ENCODE measurements at places on chromosomes 3 and 15.

DNA sequence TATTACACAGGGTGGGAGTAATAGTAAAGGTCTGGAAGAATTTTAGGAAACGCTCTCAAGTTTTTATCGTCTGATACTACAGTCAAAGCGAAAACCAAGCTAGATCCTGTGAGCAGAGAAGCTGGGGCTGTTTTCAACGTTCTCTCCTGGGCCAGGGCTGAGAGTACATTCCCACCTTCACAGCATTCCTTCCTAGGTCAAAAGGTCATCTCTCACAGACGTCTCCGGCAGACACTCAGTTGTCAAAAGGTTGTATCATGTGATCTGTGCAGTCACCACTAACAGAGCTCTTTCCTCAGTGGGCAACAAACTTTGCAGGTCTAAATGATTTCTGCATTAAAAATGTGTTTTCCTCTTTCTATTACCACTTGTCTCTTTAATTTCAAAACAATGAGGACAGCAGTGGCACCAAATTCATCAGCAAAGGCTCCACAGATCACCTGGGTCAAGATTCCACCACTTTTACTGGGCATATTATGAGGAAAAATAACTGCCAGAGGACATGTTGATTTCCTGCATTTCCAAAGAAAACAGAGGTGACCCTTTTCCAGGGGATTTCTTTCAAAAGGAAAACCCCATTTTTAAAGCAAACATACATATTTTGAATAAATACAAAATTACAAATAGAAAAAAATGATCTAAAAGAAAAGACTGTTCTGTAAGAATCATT lies 41.9 kb downstream of the MEIS2 start:
- DNase-seq, result no peak

DNA sequence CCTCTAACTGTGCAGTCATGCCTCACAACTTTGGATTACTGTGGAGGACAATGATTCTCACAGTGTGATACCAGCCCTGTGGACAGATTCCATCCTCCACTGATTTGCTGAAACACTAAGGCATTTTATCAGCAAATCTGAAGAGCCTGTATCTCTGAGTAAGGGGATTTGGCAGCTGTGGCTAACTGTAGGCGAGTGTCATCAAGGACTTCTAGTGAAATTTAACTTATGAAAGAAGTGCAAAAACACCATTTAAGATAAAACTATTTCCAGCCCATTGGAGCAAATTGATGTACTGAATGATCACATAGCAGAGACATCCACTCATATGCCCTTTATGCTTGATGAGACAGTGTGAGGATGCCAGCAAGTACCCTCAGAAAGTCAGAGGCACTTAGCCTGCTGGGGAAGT lies 13.9 kb upstream of the TMPRSS7 start:
- no peak for DNase-seq

- peak; percentile 98 for DNase-seq
These were observed 77.8 kb upstream of the GSK3B start for GRCh38 chr3:120172070-120172469.

DNA sequence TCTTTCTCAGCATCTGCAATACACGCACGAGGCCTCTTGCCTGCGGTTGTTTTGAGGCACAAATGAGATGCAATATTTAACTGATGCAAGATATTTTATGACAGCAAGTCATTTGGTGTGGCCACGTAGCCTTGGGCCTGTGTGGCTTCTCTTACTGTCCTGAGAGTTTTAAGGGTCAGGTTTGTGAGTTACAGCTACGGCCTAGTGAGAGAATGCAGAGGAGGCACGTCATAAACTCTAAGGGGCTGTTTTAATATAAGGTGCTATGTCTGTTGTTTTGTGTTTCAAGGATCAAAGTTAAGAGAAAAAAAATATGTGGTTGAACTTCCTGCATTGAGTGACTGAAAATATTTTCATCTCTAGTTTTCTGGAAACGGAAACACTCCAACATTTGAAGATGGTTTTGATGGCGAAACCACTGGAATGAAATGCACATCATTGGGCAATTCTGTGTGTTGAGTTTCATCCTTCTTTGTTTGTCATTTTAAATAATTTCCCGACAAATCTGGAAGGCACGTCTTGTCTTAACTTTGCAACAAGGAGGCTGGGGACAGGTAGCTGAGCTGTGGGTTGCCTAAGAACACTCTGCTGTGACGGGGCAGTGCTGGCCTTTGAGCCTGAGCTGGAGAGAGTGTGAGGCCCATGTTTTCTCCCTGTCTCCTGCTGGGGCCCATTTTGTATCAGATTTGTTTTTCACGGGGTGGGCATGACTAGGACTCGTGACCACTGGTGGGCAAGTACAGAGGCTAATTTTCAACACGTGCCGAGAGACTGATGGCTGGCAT lies 5.1 kb downstream of the APBA2 start:
- no peak for DNase-seq

DNA sequence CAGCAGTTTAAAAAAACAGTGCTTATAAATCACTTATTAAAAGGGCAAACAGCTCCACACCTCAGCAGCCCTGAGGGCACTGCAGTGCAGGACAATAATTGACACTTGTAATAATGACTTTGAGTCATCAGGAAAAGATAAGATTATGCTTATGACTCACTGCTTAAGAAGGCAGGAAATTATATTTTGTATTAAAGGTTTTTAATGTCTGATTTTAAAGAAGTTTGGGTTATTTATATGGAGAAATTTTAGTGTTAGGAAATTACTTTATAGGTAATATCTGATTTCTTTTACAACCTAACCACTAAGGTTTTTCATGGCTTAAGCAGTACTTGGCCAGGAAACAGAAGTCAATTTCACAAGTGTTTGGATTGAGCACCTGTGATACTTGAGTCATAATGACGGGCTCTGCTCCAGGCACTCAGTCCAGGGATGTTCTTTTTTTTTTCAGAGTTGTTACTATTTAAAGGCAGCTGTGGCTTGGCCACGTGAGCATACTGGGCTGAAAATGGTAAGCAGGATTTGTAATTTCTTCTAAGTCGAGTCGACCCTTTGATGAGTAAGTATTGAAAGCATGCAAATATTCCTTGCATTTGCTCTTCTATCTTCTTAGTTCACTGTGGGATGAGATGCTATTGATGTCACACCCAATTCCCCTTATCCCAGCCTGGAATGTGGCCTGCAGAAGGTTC lies 21.6 kb upstream of the SLC6A20 start:
- DNase-seq, result peak; percentile 94

GRCh38 chr3:187299611-187300010 lies 8.1 kb upstream of the MASP1 start:
- DNase-seq, result no peak

DNA sequence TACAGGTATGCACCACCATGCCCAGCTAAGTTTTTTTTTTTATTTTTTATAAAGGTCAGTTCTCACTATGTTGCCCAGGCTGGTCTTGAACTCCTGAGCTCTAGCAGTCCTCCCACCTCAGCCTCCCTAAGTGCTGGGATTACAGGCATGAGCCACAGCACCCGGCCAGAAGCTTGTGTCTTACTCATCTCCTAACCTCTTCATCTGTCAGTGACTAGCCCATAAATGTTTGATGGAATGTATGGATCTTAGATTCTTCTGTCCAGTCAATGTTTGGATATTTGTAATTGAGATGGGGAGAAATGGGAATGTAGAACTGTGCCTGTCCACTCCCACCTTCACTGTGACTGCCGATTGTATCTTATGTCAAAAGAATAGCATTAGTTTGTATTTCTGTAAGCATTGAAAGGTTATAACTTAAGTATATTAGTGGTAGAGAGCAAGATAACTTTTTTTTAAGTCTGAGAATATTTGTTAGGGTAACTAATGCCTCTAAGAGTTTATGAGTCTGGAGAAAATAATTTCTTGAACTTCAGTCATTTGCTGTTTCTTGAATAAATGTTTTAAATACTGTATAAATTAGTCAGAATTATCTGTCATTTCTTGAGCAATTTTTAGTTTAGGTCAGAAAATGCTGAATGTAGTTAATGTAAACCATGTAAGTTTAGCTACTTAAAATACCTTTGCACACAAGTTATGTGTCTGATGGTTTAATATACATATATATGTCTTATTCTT lies 215.3 kb upstream of the CGNL1 start:
- peak; percentile 79 for DNase-seq

DNA sequence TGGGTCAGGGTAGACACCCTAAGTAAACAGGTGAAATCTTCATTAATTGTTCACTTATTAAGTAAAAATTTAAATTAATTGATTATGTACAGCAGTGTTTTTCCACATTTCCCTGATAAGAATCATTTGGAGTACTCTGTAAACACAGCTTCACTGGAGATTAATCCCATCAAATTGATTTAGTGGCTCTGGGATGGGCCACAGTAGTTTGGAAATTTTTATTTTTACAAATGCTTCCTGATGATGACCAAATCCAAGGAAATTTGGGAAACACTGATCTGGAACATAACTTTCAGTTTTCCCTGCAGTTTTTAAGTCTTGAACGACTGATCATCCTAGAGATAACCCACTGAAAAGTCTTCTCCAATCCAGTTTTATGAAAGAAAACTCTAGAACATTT lies 18.8 kb upstream of the RPLP1 start:
- no peak for DNase-seq

DNA sequence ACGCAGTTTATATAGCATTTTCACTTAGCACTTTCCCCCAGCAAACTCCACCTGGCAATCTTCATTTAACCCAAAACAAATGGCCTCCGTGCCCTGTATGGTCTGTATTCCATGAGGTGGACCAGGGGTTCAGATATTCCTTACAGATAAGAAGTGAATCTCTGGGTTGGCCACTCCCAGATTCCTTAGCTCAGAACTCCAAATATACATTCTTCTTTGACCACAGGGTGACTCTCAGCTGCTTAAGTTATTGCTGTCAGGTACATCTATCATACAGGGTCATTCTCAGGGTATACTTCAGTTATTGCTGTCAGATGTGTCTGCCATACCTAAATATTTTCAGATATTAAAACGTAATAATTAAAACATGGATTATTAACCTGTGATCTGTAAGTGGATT lies 229.8 kb downstream of the TBL1XR1 start:
- no peak for DNase-seq

- DNase-seq, result no peak
These were observed 289.1 kb downstream of the TIGIT start for GRCh38 chr3:114582929-114583328.

DNA sequence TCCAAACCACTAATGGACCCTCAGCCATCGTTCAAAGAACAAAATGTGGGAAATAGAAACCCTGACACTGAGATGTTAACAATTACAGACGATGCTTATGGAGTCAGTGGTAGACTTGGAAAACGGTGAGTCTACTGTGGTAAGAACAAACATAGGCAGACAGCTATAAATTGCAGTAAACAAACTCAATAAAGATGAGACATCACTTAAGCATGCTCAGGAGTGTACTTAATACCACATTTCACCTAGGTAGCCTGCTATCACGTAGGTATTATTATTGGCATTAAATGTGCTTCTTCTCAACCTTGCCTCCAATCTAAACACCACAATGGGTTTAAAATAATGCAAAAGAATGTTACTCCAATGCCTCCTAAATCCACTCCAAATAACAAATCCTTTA lies 2.5 kb downstream of the OSBPL10 start:
- DNase-seq, result no peak

DNA sequence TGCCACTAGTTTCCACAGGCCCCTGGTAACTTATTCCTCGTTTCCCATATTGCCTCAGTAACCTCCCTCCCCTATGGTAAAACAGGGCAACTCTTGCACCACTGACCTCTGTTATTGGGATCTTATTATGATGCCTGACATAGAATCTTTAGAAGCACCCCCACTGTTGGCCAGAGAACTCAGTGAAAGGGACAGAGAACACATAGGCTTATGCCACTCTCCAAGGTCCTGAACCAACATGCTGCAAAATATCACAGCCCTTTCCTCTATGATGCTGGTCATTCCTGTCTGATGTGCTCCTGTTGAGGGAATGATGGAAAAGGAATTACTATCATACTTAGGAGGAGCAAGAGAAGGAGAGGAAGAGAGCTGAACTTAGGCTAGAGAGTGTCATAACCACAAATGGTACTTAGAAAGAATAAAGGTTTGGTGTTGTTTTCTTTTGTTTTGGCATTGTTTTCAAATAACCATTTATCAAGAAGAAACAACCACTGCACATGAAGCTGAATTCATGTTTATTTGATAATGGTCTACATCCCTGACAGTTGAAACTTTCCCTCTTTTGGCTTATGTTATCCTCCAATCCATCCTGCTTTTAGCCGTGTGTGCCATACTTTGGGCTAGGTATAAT lies 330.2 kb downstream of the EPHB1 start:
- peak; percentile 70 for DNase-seq

DNA sequence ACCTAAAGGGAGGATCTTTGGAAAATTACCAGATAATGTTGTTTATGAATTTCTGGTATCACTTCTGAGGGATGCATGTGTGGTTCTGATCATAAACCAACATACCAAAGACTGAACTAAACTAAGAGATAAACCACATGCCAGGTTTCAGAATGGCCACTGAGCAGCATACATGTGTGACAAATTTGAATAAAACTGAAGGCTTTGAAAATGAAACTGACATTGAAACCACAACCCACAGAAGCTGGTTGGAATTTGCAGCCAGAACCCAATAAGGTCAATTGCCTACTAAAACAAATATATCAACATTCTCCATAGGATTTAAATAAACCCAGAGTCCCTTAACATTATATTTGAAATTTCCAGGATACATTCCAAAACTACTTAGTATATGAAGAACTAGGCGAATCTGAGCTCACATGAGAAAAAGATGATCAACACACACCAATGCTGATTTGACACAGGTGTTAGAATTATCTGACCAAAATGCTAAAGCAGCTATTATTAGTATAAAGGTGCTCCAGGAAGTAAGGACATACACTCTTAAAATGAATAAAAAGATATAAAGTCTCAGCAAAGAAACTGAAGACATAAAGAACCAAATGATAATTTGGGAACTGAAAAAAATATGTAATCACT lies 125.0 kb downstream of the ZNF280D start:
- no peak for DNase-seq

DNA sequence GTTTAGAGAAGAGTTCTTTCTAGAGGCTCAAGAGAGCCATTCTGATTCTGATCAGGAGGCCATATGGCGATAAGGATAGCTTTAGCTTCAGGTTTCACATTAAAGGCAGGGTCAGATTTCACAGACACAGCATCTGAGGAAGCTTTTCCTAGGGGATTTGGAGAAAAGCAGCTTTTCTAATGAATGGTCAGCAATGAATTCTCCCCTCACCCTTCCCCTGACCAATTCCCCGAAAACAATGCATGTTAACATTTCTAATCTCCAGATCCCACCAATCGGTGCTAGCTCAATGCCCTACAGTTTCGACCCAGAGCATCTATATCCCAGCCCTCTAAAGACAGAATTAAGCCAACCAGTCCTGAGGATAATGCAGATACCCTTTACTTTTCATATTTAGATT lies 9.8 kb downstream of the AGBL1 start:
- no peak for DNase-seq
